HCT116 (cell line): ENCODE measurements at places on chromosomes 7 and 10.
A peak's percentile ranks its signal among the peaks of the same experiment; 100 is the strongest.

- no peak for DNase-seq
Measured at GRCh38 chr10:71124921-71125748, 87.2 kb upstream of the UNC5B start.

DNA sequence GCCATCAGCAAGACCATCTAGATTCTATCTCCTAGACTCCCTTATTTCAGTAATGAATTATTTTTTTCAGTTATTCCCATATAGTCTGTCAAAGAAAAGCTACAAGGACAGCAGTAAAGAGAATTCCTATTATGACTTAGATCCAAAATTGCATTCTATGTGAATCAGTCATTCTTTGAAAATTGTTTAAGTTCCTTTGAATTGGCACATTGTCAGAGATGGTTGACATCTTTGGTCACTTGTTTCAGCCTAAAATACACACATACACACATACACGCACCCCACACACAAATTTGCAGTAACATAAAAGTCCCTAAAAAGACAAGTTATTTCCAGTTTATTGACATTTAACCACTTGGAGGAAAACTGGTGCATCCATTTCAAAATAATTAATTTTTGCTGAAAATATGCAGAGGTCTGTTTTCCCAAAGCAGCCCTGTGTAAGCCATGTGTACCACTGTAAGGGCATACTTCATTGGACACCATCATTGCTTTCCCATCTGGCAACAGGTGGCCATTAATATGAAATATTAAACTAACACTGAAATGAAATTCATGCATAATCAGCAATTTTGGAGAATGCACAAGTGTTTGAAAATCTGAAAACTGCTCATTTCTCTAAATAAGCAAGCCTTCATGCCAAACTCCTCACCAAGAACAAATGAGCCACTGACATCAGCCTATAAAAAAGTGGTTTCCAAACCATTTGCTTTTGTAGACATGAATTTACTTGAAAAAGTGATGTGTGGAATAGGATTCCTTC is 121.7 kb upstream of the COL1A2 start:
- no peak for DNase-seq

- DNase-seq: no peak
Measured at GRCh38 chr7:17690030-17690429, 250.3 kb downstream of the SNX13 start.

DNA sequence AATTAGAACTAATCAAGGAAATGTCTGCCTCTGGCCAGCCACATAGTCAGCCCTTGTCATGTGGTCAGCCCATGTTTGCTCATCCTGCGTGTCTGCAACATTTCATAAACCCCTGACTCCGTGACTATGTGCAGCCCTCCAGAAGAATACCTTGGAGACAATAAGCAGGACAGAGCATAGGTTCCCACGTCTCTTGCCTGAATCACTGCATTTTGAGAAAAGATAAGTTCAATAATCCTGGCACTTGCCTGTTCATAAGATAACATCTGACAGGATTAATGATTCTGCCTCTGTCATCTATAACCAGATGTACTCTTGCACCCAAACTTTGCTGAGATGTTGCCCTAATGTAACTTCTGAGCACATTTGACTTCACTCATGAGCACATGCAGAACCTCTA is 78.4 kb downstream of the AKR1D1 start:
- no peak for DNase-seq

DNA sequence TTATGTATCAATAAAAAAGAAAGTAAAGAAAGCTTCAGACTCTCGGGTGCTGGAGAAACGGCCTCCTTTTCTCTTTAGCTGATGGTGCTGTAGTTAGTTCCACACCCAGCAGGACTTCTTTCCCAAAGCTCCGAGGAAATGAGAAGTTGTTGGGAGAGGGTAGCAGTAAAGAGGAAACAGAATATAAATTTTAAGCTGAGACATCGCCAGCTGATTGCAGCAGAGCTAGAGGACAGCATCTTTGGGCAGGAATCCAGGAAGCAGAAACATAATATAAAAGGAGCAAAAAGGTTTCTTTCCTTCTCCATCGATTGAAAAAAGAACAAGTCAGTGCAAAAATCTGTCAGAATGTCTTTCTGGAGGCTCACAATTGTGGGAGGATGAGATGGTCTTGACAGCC is 616.9 kb upstream of the FOXK1 start:
- DNase-seq: no peak

DNA sequence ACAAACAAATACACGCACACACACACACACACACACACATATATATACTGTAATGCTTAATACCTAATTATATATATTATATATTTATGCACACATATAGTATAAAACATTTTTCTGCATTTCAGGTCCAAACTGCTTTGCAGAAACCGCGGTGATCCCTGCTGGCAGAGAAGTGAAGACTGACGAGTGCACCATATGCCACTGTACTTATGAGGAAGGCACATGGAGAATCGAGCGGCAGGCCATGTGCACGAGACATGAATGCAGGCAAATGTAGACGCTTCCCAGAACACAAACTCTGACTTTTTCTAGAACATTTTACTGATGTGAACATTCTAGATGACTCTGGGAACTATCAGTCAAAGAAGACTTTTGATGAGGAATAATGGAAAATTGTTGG is 138.5 kb downstream of the VWC2 start:
- no peak for DNase-seq

DNA sequence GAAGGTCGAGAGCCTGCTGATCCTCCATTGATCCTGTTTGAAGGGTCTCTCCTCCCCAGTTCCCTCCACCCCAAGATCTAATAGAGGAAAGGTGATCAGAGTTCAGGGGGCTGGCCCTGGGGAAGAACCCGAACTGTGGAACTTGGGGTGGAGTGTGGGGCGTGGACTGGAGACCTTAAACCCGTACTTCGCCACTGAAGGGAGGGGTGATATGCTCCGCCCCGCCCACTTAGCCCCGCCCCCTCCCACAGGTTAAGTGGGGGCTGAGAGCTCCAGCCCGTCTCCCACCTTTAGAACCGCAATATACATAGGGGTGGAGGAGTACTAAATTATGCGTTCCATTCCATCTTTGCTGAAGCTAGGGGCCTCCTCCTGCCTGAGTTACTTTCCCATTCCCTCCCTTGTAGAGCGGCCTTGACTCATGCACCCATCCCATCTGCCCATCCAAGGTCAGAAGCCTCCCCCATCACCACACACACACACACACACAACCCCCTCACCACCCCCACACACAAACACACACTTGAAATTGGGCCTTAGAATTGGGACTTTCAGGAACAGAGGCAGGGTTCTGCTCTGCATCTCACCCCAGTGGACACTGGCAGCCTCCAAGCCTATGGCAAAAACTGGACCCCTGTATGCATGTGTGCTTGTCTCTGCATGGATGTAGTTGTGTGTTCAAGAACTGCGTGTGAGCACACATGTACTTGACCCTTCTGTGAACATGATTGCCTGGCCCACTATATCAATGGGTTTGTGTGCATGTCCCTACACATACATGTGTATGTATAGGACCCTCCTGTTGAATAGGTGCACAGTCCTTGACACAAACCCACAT is 991 bp downstream of the SEMA4G start:
- DNase-seq: peak; percentile 26

GRCh38 chr10:42544945-42545344 is 93.4 kb downstream of the ZNF33B start:
- no peak for DNase-seq

GRCh38 chr7:1022801-1023465 is 21.4 kb upstream of the GPR146 start:
- DNase-seq: no peak

DNA sequence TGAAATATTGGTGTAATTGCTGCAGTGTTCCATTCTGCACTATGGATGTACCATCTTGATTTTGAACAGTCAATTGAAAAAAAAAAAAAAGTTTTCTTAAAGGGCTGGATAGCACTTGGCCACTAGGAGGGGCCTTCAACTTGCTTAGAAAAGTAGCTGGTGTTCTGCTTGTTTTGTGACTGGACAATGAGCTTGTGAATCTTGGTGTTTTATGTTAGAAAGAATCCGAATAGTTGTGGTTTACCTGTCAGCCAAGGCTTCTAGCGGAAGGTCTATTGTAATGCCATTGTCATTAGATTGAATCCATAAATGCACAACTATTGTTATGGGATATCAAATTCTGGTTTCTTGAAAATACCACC is 77.1 kb downstream of the BMPER start:
- DNase-seq: peak; percentile 33

- no peak for DNase-seq
Measured at GRCh38 chr7:38178695-38179344, 775 bp downstream of the STARD3NL start.

DNA sequence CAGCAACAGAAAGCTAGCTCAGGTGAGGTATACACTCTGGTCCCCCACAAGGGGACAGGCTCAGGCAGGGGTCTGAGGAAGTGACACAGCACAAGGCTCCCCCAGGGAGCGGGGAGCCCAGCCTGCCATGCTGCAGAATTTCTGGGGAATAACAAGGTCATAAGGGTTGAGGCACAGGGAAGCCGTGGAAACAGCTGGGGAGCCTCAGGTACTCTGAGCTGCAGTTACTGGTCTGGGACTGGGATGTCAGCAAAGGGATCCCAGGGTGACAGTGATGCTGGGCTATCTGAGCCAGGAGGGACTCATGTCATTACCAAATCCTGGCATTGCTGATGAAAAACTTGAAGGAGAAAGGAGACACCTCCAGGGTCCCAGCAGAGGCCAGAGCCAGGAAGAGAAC is 64.4 kb upstream of the NANOS1 start:
- DNase-seq: no peak

DNA sequence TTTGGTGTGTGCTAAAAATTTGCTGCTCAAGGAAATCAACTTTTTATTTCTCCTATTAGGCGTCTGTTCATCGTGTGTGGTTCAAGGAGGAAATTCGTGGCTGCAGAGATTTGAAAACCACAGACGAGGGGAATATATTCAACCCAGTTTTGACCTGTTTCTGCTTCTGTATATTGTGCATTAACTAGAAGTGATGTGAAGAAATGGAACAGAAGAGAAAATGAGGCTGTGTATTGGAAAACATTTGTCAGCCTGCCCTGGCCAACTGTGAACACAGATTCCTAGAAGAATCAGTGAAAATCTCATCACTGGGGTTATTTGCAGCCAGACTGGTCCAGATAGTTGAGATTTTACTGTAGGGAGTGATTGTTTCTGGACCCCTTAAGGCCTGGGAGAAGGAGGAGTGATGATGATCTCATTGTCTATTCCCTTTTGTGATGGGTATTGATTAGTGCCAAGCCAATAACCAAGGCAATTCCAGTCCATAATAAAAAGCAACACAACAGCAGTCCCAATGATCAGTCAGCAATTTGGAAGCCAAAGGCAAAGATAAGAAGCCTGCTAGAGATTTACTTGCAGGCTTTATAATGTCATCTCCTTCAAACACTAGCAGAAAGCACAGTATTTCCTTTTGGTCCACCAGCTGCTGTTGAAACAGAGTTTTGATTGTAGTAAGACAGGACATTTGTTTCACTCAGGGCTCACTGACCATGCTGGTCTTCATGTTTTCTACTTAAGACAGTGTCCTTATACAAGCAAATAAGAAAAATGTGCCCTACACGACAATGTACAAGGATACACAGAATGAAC is 339.4 kb downstream of the PRPF18 start:
- no peak for DNase-seq

DNA sequence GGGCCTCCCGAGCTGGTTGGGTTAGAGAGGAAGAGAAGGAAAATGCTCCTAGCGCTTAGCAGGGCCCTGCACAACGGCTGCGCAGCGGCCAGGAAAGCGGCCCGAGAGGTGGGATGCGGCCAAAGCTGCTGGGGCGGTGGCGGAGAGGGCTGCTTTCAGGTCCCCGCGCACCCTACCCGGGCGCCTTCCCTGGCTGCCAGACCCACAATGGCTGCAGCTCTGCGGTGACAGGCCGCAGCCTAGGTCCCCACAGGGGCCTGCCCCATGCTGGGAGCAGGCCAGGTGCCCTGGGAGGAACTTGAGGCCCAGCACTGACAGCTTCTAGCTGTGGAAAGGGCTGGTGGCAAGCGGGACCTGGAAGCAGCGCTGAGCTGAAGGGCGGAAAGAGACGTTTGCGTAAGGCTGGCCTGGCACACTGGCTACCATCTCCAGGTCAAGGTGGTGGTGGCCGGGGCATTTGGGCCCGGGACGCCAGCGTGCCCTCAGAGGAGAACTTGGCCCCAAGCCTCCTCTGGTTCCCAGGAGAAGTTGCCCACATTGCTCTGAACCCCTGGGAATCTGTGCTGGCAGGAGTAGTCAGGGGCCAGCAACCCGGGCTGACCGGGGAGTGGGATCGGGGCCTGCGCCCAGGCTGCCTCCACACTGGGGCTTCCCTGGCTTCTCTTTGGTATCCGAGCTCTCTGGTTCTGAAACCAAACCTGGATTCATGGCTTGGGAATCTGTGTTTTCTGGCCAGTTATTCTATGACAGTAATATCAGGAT is 72.9 kb upstream of the ZNF804B start:
- no peak for DNase-seq

DNA sequence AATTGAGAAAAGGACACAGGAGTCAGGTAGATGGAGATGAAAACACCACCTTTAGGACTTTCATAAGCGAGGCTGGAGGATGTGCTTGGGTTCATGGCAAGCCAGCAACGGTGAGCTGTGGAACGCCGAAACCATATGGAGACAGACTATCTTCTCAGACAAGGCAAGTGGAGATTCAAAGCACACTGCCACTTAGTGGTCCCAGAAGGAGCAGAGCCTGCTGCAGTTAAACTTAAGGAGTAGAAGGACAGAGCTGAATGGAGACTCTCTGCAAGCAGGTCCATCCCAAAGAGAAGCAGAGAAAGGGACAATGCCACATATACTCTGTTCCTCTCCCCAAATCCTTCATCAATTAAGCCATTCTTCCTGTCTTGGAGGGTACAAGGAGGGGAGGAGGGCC is 236.3 kb upstream of the HABP2 start:
- DNase-seq: no peak

DNA sequence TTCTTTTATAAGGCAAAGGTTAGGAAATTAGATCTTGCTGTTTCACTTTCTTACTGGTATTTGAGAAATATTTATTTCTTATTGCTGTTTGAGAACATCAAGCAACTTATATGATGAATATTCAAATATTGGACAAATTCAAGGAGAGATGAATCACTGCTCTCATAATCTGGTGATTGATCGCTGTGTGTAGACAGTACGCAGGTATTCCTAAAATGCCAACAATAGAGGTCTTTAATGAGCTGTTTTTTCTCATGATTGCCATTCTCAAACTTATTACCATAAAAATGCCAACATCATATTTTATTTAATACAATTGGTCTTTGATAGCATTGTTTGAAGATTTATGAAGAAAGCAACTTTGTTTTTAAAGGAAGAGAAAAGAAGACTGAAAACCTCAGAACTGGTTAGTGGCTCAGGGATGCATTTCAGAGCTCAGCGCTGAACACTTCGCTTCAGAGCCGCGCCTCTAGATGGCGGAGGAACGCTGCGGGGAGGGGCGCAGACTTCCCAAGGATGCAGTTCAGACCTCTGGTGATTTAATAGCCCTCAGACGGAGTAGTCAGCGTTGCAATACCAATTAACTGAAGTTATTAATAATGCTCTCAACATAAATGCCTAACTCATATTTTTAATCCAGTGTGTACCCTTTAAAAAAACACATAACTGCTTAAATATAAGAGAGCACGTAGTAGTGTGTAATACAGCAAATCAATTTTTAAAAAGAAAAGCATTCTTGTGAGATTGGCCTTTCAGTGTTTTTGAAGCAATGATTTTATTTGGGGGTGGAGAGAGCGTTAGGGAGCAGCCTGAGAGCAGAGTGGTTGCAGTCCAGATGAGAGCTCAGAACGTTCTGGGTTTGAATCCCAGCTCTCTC is 38.5 kb upstream of the STEAP4 start:
- DNase-seq: peak; percentile 23

- DNase-seq: no peak
Measured at GRCh38 chr7:147053746-147054145, 937.1 kb downstream of the CNTNAP2 start.

- DNase-seq: no peak
Measured at GRCh38 chr10:100265821-100266485, 1.5 kb downstream of the CWF19L1 start.

- no peak for DNase-seq
Measured at GRCh38 chr10:29637537-29637936, 2.8 kb upstream of the SVIL start.
